ENCODE measurements at places on chromosomes 1 and 21.

DNA sequence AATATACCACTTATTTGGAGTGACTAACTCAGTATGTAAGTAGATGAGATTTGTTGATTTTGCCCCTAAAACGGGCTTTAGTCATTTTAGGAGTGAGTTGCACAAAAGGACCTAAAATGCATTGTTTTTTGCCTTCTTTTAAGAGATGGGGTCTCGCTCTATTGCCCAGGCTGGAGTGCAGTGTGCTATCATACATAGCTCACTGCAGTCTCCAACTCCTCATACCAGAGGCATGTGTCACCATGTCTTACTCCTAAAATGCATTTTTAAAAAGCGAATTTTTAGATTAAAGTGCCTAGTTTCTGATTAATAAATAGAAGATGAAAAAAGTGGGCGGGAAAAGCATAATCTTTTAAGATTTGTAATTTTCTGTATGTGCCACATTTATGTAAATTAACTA, 11.5 kb upstream of the NEXN start:
- DNase-seq, result peak; percentile 64

- DNase-seq, result no peak
These were observed 15.6 kb downstream of the PRKACB start for GRCh38 chr1:84159533-84160240.

GRCh38 chr1:23029337-23029736, 10.1 kb downstream of the KDM1A start:
- no peak for DNase-seq

DNA sequence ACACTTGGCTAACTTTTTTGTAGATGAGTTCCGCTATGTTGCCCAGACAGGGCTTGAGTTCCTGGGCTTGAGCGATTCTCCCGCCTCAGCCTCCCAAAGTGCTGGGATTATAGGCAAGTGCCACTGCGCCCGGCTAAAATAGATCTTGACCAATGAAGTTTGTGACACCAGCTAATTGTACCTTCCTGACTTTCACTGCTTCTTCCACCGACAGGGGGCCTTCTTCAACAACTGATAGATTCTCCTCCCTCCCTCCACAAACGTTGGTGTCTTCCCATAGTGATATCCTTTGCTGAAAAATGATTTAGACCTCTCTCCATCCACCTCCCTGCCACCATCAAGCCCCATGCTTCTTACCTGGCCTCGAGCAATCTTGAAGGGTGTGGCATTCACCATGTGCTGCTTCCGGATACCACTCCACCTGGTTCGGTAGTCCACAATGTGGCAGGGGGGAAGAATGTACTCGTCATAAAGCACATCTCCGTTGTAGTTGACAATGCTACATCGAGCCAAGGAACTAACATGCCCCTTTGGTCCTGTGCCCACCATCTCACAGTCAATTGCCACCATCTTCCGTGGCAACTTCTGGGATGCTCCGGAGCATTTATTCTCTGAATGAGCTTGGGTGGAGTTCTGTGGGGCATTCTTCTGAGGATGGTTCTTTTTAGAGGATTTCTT, 1.6 kb upstream of the METTL25B start:
- DNase-seq, result peak; percentile 70

GRCh38 chr1:155057788-155058211, 5.7 kb upstream of the EFNA4 start:
- DNase-seq, result no peak

- DNase-seq, result no peak
These were observed 51.2 kb downstream of the LRRN2 start for GRCh38 chr1:204634260-204634910.

GRCh38 chr1:174654560-174654959, 206.8 kb downstream of the GPR52 start:
- DNase-seq, result no peak

- DNase-seq, result no peak
These were observed 23.3 kb downstream of the FTCD start for GRCh38 chr21:46131838-46132651.

DNA sequence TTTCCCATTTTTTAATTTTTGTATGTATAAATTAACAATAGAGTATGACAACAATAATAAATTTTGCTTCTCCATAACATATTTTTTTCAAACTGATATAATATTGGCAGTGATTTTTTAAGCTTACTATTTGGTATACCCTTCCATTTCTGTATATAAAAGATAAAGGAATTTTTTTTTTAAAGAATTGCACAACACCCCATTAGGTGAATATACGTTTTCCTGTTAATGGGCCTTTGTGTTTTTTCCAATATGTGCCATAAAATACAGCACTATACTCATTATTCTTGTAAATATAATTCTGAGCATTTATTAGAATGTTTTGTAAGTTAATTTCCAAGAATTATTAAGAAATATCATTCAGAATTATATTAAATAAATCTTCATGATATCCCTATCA, 515.2 kb upstream of the RGS18 start:
- no peak for DNase-seq

DNA sequence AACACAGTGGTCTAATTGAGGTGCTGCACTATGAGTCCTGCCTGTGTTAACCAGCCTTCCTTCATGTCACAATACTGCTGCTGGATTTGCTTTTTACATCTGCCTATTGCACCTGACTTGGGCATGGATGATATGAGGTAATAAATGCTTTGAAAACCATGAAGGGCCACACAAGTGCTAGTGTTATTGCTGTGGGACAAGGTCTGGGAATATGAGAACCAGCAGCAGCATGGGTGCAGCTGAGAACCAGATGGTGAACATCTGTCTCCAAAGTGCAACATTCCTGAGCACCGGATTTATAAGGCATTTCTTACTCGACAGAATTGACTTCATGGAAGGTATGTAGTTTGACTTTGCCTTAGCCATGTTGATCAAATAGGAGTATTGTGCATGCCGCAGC, 16.6 kb downstream of the TRIM45 start:
- no peak for DNase-seq

DNA sequence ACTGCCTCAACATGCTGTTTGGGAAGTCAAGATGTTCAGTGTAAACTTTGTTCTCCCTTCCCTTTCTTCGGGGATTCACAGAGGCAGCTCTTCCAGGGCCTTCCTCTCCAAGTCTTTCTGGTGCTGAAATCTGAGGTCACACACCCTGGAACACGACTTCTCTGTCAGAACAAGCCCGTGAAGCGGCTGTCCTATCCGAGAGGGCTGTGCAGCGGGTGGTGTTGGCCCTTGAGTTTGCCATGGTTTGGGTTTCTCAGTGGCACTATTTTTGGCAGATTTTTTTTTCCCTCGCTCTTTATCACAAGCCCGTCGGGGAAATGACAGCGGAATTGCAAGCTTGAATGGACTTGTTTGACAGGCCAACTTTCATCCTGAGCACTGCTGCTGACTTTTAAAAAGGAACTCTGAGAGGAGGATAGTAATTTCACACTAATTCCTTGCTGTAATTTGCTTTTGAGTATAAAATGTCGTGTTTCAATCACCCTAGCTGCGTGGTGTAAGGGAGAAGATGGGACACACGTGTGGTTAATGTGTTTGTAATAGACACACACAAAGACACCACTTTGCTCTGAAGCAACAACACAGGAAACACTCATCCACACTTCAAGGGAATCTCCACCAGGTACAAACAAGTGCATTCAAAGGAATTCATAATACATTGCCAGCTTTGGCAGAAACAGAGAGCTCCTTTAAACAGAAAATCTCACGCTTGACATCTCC, 60.1 kb upstream of the TARBP1 start:
- DNase-seq, result no peak

DNA sequence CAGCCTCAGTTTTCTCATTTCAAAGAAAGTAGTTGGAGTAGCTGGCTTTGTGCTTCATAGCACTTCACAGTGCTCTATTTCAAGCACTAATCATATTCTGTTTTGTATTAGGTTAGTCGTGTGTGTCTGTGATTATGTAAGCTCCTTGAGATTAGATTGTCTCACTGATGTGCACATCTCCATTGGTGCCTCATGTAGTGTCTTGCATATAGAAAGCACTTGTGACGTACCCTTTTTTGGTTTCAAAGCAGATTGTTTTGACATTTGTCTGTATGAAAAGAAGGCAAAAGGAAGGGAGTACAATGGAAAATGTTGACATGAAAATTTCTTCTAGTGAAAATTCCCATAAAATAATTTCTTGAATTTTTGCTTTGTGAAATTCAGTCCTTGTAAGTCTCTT, 13.9 kb downstream of the BTBD8 start:
- DNase-seq, result no peak

- peak; percentile 21 for DNase-seq
These were observed 34.0 kb upstream of the MAGOH start for GRCh38 chr1:53272349-53272748.

GRCh38 chr1:222892137-222892769, 77.4 kb downstream of the DISP1 start:
- DNase-seq, result peak; percentile 64

DNA sequence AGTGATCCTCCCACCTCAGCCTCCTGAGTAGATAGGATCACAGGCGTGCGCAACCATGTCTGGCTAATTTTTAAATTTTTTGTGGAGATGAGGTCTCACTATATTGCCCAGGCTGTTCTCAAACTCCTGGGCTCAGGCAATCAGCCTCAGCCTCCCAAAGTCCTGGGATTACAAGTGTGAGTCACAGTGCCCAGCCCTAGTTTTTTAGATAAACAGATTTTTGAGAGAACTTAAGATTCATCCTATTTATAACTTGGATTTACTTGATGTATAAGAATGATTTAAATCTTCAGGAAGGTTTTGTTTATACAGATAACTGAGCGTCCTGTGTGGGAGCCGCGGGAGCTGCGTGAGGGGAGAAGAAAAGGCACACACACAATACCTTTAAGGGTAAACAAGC, 26.2 kb downstream of the HEYL start:
- no peak for DNase-seq

GRCh38 chr1:3082571-3083516, 13.8 kb downstream of the PRDM16 start:
- DNase-seq, result no peak

DNA sequence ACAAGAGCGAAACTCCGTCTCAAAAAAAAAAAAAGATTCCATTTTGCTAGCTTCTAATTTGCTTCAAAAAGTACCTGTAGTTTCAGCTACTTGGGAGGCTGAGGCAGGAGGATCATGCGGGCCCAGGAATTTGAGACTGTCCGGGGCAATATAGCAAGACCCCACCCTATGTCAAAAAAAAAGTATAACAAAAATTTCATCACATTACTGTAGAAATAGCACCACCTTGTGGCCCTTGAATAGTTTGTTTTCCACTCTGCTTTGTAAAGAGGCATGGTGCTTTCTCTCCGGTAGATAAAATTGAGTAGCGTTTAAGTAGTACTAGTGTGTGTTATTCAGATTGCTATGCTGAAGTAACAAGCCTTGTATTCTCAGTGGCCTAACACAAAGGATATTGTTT, 18.2 kb upstream of the MSTO1 start:
- DNase-seq, result peak; percentile 66

DNA sequence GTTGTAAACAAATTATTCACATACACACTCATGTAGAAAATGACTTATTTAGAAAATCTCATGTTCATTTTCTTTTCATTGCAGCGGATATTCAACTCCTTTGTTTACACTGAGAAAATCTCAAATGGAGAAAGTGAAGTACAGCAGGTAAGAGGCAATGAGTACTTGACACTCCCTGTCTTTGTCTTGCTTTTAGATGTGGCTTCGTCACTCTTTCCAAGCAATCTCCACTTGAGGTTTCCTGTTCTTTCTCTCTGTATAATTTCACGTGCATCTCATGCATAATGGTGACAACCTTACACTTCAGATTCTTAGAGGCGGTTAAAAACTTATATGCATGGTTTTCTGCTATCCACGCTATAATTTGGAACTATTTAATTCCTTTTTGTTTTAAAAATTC, 80.6 kb downstream of the CACHD1 start:
- DNase-seq, result no peak

GRCh38 chr1:167797015-167797414, 75.2 kb downstream of the MPZL1 start:
- DNase-seq, result peak; percentile 98

GRCh38 chr1:214609692-214610091, 6.7 kb downstream of the CENPF start:
- DNase-seq, result no peak

DNA sequence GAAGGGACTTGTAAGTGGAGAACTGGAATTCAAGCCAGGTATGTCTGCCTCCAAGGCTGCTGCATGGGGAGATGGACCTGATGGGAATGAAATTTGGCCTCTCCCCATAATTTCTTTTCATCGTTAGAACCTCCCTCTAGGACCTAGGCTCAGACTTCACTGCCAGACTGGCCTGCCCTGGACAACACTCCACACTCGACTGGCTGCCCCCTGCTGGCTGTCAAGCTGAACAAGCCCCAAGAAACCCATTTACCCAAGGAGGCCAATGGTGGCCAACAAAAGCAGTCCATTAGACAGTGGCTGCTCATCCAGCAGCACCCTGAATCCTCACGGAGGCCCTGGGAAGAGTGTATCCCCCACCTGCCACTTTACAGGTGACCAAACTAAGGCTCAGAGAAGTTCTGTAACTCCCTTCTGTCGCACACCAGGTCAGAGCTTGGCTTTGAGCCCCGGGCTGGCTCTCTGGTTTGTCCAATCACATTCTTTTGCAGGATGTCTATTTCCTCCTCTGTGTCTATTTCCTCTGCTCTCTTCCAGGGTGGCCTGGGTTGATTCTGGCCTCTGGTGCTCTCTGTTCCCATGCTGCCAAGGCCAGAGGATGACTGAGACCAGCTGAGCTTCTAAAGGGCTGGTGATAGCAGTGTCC, 3.8 kb downstream of the RNF186 start:
- peak; percentile 46 for DNase-seq

GRCh38 chr1:31069392-31069791, 3.9 kb upstream of the PUM1 start:
- DNase-seq, result no peak

GRCh38 chr1:6731905-6732304, 30.3 kb upstream of the DNAJC11 start:
- no peak for DNase-seq

- no peak for DNase-seq
These were observed 63.5 kb downstream of the AGPAT3 start for GRCh38 chr21:43928222-43929125.

DNA sequence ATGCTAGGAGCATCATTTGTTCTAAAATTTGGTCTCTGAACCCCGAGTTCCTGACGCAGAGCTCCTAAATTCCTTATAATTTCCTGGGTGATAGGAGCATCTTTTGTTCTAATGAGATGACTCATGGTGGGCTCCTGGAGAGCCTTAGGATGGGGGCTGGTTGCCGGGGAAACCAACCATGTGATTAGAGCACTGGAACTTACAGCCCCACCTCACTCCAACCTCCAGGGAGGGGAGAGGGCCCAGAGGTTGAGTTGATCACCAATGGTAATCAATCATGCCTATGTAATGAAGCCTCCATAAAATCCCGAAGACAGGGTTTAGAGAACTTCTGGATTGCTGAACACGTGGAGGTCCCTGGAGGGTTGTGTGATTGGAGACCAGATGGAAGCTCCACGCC, 7.7 kb downstream of the SHISAL2A start:
- no peak for DNase-seq

GRCh38 chr1:72482736-72483413, 200.5 kb upstream of the NEGR1 start:
- DNase-seq, result no peak

Data from fibroblast of skin of right biceps (primary cell).